Esophagus squamous epithelium (tissue), 5 donors: ENCODE measurements at places on chromosomes 12 and 14.

- no peak for DNase-seq
Measured at GRCh38 chr12:113445544-113446171, 23.5 kb downstream of the SDSL start.

- no peak for DNase-seq
Measured at GRCh38 chr12:92605621-92606170, 97.1 kb upstream of the PLEKHG7 start.

GRCh38 chr14:98599082-98599481 is 672.9 kb downstream of the BCL11B start:
- DNase-seq, result no peak

DNA sequence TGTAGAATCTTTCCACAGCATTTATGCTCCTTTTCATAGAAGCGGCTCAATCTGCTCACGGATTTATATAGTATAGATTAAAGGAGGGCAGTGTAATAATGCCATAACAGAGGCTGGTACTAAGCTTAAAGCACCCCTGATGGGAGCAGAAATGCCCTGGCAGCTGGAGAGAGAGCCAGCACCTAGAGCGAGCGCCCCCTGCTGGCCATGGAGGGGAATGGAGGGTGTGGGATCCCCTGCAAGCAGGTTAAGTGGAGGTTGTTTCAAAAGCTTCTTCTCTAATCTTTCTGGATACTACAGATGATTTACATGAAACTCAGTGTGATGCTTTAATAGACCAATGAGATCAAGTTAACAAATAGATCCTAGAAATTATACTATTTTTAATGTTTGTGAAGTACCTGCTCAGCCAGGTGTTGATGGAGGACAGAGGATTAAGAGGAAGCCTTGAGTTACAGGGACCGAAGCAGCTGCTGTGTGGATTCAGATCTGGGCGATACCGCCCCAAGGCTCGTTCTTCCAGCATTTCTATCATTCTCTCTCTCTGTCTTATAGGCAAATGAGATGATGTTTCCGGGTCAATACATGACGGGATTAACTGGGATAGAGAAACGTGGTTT is 1519.3 kb upstream of the TMEM132C start:
- no peak for DNase-seq

DNA sequence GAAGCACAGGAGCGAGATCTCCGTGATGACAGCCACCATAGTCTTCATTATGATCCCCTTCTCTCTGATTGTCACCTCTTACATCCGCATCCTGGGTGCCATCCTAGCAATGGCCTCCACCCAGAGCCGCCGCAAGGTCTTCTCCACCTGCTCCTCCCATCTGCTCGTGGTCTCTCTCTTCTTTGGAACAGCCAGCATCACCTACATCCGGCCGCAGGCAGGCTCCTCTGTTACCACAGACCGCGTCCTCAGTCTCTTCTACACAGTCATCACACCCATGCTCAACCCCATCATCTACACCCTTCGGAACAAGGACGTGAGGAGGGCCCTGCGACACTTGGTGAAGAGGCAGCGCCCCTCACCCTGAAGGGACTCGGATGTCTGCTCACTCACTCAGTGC is 775 bp downstream of the OR10P1 start:
- no peak for DNase-seq

- no peak for DNase-seq
Measured at GRCh38 chr14:83463500-83464098, 1929.9 kb upstream of the SEL1L start.

GRCh38 chr12:54059668-54060067 is 6.0 kb downstream of the HOXC4 start:
- DNase-seq, result no peak

DNA sequence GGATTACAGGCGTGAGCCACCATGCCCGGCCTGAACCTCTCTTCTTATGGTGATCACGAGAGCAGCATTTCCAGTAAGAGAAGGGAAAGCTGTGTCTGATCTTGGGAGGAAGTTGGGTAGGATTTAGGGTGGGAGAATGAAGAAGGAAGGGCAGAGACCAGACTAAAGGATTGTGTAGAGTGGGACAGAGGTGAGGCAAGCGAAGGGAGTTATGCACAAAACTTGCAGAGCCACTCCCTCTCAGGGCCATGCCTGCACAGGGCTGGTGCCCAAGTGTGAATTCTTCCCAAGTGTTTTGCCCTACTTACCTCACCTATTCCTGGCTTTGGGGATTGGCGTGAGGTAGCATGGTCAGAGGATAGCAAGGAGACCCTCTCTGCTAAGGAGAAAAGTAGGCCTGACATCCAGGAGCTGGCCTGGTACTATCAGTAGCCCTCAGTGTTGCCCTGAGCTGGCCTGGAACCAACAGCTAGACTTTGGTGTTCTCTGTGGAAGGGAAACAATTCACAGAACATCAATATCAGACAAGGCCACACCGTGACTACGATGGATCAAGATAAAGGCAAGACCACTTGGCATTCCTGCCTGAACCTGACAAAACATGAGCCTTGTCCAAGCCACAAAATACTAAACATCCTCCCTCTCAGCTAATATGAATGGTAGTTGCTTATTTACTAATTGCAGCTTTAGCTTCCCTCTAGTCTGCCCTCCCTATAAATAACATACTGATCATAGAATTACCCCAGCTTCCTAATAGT is 201.0 kb upstream of the AMIGO2 start:
- DNase-seq, result no peak
